ENCODE measurements at places on chromosomes 3 and 15.

- DNase-seq = no peak
Measured at GRCh38 chr3:105417525-105418289, 51.0 kb downstream of the ALCAM start.

DNA sequence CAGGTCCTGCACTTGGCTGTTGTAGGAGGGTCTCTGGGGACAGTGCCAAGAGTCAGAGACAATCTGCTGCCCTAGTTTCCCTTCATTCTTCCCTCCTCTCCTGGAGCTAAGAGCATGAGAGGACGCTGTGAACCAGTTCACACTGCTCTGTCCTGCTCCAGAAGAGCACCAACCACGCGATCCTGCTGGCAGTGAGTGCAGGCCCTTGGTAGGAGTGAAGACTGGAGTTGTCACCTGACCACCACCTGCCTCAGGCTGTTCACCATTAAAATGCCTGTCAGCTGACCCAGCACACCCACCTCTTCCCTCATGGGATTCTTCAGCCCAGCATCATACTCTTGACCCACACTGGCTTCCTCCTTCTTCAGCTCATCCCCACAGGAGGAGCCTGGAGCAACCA lies 2.9 kb downstream of the TM6SF1 start:
- DNase-seq = no peak

DNA sequence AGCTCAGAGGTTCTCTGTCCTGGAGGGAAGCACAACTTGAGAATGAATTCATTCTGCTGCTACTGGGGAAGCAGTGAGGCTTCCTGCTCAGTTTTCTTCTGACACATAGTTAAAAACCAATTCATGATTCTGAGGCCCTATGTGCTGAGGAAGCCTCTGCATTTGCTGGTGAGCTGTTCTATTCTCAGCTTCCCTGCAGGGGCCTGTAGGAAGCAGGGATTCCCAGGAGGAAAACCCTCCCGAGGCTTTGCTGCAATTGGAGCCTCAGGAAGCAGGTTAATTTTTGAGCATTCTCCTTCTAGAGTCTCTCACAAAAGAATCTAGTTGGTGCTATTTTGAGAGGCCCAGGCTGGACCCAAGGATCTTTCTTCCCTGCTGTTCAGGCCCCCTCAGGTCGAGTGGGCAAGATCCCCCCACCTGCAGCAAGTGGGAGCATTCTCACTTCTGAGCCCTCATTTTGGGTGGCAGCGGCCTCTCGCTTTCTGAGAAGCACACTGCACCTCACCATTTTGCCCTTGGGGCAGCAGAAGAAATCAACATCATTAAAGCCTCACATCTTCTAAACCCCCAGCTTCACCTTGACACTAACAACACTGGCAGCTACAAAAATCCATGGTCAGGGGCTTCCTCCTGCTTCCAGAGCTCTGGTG lies 197.5 kb upstream of the TSC22D2 start:
- no peak for DNase-seq

DNA sequence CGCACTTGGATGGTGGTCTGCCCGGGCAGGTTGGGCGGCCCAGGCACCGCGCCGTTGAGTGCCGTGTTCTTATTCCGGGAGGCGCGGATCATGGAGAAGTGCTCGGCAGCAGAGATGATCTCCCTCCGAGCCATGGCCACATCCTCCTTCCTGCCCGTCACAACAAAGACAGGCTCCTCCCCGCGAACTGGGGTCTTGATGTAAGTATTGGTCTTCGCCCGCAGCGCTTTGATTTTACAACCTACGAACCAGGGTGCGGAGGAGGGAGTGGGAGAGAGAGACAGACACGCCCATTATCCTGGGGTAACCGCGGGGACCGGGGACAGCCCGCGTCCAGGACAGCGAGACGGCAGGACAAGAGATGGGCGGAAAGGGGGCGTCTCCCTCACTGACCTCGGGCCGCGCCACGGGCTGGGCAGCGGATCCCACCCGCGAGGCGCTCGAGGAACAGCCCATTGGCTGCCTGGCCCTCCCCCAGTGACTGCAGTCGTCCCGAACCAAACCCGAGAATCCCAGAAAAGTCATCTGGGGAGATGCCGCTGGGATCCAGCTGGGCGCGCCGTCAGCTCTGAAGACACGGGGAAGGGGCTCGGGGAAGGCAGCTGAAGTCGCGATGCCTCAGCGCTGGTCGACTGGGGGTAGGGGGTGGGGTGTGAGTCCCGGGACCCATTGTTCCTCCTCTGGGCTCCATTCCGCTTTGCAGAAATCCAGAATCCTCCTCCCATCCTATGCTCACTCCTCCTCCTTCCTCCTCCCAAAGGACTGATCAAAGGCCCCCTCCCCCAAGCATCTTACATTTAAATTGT lies 1.2 kb downstream of the MEX3B start:
- no peak for DNase-seq

- DNase-seq = no peak
Measured at GRCh38 chr3:162007722-162008121, 511.1 kb downstream of the OTOL1 start.

Data from LoVo (cell line).